HuH-7 (cell line): ENCODE measurements at places on chromosomes 7 and 10.
A peak's percentile ranks its signal among the peaks of the same experiment; 100 is the strongest.

DNA sequence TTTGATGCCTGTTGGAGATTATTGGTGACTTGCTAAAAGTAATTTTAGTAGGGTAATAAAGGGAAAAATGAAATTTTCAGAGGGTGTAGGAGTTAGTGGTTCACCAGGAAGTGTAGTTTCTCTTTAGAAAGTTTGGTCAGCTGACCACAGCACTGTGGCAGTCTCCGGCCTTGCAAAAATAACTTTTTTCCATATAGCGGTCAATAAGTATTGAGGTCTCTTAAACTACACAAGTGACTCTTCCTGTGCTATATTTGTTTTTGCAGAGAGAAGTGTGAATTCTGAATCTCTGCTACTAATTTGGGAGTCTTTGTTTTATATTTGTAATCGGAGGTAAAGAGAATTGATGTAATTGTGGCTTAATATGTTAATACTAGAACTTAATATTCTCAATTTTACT is 24.3 kb downstream of the PTPN12 start:
- no peak for DNase-seq

GRCh38 chr7:102304668-102305067 is 18.0 kb downstream of the SH2B2 start:
- DNase-seq: no peak

GRCh38 chr10:35927990-35928488 is 285.9 kb upstream of the FZD8 start:
- DNase-seq: no peak

- DNase-seq: no peak
These were observed 79.1 kb downstream of the RAMP3 start for GRCh38 chr7:45236666-45237065.

DNA sequence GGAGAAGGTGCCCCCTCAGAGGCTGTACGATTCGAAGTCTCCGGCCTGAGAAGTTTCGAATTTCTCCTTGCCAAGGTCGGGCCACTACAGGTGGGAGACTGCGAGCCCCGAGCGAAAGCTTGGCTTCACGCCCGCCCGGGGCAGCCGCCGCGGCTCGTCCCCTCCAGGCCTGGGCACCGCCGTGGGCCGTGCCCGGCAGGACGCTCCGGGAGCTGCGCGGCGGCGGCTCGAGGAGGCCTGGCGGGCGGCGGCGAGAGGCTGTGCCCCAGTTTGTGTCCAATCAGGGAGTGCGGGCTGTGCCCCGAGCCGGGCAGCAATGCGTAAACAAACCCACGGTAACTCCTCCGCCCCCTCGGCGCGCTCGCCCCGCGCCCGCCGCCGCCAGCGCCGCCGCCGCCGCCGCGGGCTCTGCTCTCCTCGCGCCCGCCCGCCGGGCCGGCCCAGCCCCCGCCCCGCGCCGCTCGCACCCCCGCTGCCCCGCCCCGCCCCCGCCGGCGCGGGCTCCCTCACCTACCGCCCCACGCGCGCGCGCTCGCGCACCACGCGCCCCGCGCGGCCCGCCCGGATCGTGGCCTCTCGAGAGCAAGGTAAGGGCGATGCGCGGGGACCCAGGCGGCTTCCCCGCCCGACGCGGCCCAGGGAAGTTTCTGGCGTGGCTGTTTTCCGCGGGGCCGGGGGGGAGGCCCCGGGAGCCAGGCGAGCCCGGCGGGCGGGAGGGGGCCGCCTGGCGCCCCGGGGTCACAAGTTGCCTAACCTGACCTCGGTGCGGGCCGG is 57.8 kb upstream of the PCGF5 start:
- DNase-seq: peak; percentile 28

DNA sequence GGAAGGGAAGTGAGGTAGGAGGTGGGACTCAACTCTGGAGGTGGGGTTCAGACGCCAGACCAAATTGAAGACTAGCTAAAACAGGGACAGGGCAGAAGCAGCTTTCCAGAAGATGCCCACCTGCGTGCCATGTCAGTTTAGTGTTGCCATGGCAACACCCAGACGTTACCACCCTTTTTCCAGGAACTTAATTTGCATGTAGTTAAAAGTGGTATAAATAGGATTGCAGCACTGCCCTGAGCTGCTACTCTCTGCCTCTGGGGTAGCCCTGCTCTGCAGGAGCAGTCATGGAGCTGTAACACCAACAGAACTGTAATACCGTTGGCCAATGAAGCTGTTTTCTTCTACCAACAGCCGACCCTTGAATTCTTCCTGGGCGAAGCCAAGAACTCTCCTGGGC is 93.8 kb downstream of the PRKCQ start:
- no peak for DNase-seq

- no peak for DNase-seq
These were observed 586.6 kb upstream of the POT1 start for GRCh38 chr7:125516194-125516593.

DNA sequence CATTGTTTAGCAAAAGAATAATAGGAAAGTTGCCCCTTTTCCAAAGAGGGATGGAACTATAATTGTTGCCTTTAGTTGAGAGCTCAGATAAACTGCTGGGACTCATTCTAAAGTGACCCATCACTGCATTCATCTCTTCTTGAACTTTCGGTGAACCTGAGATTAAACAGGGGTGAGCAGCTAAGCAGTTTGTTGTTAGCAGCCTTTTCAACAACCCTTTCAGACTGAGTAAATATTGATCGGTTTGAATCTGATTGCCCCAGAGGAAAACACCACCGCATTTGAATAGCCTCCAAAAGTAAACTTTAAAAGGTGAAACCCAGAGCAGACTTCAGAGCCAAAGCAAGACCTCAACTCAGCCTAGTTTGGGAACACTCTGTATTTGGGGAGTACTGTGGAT is 4.7 kb downstream of the HOXA1 start:
- DNase-seq: peak; percentile 84

DNA sequence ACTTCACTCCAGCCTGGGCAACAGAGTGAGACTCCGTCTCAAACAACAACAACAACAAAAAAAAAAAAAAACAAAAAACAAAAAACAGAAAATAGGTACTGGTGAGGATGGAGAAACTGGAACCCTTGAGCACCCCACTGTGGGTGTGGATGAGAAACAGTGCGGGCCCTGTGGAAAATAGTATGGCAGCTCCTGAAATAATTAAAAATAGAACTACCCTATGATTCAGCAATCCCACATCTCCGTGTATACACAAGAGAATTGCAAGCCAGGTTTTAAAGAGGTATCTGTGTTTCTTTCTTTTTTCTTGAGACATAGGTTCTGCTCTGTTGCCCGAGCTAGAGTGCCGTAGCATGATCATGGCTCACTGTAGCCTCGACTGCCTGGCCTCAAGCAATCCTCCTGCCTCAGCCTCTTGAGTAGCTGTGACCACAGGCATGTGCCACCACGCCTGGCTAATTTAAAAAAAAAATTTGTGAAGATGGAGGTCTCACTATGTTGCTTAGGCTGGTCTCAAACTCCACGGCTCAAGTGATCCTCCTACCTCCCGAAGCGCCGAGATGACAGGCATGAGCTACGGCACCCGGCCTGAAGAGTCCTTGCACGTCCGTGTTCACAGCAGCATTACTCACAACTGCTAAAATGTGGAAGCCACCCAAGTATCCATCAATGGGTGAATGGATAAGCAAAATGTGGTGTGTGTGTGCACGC is 39.5 kb downstream of the EBF3 start:
- no peak for DNase-seq

GRCh38 chr7:27555670-27556069 is 107.0 kb downstream of the HIBADH start:
- DNase-seq: no peak

- DNase-seq: peak; percentile 83
These were observed 15.1 kb upstream of the GET4 start for GRCh38 chr7:861222-861621.

GRCh38 chr7:107492875-107493274 is 23.0 kb downstream of the GPR22 start:
- DNase-seq: no peak

DNA sequence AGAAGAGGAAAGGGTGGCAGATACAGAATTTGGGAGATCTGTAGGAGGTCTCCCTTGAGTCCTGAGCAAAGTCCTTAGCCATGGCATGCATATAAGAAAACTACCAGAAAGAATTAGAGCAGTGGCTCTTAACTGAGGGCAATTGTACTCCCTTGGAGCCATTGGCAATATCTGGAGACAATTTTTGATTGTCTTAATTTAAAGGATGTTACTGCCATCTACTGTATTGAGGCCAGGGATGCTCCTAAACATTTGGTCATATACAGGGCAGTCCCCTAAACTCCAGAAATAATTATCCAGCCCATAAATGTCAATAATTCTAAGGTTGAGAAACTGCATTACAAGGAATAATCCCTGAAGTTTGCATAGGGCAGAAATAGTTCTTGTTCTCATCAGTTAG is 136.4 kb upstream of the ODAD2 start:
- no peak for DNase-seq

DNA sequence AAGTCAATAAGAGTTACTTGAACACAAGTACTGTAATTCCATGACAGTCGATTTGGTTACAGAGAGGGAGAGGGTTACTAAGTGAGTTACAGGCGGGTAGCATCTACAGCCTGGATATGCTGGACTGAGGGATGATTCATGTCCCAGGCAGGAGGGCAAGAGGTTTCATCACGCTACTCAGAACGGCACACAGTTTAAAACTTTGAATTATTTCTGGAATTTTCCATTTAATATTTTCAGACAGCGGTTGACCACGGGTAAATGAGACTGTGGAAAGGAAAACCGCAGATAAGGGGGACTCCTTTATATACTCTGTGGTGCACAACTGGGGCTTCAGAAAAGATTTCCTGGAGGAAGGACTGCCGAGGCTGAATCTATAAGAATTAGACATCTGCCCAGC is 25.7 kb upstream of the LRRC4 start:
- no peak for DNase-seq

DNA sequence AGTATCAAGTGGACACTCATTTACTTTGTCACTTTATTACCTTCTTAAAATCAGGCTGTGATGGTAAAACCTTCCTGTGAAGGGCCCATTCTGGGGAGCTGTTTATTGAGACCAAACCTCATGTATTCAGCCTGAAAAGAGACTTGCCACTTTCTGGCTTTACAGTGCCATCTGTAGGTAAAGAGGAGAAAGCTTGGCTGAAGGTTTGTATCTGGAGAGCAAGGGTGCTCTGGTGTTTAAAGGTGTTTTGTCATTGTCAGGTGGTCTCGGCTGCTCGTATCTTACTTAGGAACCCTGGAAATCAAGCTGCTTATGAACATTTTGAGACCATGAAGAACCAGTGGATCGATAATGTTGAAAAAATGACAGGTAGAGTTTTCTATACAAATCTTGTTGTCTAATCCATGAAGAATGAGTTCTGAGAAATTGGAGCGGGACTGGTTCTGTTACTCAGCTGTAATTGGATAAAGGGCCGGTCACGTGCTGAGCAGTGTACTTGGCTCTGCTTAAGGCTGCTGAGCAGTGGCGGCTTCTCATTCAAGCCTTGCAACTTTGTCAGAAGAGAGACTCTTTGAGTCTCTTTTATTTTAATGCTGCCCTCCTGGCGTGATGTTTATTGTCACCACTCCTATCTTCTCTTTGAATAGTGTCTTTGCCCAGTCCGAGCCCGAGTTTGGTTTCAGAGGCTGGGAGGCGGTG is 46.9 kb downstream of the AP3M1 start:
- DNase-seq: peak; percentile 26

DNA sequence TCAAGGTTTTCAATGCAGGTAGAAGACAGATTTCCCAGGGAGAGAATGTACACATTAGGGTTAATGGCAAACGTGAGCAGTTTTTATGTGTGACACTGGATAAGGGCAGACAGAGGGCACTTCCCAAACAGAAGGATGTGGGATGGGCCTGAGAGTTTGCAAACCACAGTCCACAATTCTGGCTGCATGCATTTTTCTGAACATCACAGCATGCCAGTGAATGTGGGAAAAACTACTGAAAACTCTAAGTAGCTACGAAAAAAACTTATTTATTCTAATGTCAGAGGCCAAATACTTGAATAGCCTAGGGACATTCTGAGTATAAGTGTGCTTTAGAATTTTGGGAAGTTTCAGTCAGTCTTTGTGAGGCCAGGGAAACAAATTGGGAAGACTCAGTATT is 145.9 kb downstream of the NRCAM start:
- no peak for DNase-seq

GRCh38 chr7:152967958-152968357 is 208.4 kb downstream of the ACTR3B start:
- no peak for DNase-seq

DNA sequence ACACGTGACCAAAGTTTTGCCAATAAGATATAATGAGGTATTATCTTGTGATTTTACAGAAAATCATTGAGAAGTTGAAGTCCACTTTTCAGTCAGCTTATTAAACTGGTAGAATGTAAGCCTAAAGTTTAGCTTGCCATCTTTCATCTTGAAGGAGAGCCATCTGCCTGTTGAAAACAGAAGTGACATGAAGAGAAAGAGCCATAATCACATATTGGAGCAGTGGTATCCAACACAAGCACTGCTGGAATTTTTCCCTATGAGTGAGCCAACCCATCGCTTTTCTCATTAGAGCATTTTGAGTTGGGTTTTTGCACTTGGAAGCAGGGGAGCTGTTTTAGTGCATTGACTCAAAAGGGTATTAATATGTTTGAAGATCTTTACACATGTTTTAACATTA is 117.6 kb upstream of the FERD3L start:
- no peak for DNase-seq

GRCh38 chr7:17855202-17855601 is 85.1 kb downstream of the SNX13 start:
- DNase-seq: no peak

DNA sequence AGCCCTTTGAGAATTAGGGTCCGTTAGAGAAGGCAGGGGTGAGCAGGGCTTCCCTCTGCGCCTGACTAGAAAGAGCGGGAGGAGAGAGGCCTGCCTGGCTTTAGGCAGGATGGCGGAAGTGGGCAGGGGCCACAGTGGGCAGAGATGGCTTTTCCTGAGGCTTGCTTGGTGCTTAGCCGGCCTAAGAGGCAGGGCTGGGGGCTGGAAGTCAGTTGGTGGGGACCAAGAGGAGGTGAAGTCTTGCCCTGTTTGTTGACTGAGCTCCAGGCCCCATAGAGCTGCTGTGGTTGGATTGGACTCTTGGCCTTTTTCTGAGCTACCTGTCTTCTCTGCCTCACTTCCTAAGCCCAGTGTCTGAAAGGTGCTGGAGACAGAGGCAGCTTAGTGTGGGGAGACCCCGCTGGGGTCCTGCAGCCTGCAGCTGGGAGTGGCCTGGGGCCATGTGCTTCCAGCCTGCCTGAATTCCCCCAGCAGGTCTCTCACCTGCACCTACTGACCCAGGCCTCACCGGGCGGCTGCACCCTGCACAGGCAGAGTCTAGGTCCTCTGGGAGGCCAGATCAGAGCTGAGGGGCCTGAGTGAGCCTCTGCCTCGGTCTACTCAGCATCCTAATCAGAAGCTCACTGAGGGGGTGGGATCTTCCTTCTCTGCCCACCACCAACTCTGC is 4.8 kb downstream of the FAM241B start:
- DNase-seq: no peak
